ENCODE measurements at places on chromosomes 6 and 20.

DNA sequence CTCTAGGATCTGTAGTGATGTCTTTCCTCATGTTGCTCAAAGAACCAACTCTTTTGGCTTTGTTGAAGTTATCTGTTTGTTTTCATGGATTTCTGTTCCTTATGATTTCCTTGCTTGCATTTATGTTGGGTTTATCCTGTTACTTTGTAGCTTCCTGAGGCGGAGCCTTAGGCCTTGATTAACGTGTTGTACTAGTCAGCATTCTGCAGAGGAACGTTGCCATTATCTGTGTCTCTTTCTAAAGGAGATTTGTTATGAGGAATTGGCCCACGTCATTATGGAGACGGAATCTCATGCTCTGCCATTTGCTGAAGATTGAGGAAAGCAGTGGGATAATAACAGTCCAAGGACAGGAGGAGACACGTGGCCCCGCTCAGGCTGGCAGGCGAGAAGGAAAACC, 29.9 kb downstream of the UCKL1 start:
- DNase-seq: no peak

- no peak for DNase-seq
Observed at GRCh38 chr6:14573267-14573666, 455.7 kb downstream of the CD83 start.

DNA sequence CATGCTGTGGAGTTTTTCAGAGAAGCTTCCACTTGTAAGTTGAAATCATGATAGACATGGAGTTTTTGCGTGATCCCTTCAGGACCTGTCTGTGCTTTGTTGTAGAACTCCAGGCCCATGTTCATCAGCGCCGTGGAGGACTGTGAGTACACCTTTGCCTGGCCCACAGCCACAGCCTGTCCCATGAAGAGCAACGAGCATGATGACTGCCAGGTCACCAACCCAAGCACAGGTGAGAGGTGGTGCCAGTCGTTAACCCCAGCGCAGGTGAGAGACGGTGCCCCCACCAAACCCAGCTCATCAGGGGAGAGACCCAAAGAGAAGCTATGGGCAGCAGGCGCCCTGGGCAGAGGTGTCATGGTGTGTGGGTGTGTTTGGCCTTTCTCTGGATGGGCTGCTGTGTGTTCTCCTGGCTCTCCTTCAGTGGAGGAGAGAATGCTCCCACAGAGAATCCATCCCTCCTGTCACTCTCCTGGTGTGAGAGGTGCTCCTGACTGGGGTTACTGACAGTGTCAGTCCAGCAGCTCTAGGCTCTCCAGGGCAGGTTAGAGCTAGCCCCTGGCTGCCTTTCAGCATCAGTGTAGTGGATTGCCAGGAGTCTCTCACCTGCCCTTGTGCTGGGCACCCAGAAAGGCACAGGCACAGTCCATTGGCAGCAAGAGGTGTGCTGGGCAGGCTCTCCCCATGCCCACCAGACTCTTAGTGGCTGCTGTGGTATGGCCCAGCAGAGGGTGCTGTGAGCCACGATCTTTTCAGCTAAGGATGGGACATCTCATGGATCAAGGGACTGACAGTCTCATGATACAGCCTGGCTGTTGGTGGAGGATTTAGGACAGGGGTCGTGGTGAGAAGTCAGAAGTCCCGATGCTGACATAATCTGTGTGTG, 49.6 kb upstream of the SLC22A1 start:
- DNase-seq: peak; percentile 11

GRCh38 chr6:167710363-167710920, 116.3 kb upstream of the AFDN start:
- DNase-seq: no peak

GRCh38 chr6:40960742-40961430, 78.1 kb downstream of the UNC5CL start:
- DNase-seq: no peak

DNA sequence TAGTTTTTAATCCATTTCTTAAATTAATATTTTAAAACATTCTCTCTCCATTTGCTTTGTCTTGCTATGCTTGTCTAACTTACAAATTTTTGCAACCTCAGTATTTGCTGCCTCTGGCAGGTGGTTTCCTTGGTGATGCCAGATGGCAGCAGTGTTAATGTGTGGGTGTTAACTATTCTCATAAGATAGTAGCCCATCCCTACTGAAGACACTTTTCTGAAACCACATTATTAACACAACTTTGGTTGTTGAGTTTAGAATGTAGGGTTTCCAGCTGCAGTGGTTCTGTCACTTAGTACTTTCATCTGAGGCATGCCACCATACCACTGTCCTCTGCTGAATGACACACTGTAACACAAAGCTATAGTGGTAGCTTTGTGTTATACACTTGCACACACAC, 75.1 kb downstream of the MYO6 start:
- no peak for DNase-seq

DNA sequence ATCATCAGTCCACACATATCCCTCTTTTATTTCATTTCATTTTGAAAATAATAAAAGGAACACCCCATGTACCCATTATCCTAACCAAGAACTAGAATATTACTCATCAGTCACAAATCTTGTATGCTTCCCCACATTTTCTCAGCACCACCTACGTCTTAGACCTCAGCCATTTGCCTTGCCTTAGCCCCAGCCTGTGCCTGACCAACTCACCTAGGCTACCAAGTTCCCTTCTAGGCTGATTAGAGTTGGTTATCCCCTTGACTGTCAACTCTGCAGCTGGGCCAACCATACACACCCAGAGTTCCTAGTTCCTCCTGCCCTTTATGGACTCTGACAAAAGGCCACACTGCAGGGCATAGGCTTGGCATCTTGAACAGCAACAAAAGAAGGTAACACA, 33.4 kb upstream of the IPCEF1 start:
- no peak for DNase-seq

DNA sequence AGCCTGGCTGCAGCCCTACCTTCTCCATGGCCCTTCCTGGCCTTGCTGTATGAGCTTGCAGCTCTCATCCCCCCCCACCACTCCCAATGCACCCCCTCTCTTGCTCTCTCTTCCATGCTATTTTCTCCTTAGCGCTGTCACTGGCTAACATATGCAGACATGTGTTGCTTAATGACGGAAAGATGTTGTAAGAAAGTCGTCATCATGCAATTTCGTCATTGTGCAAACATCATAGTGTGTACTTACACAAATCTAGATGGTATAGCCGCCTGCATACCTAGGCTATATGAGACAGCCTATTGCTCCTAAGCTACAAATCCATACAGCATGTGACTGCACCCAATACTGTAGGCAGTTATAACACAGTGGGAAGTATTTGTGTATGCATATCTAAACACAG, 27.0 kb downstream of the ANGPT4 start:
- no peak for DNase-seq

DNA sequence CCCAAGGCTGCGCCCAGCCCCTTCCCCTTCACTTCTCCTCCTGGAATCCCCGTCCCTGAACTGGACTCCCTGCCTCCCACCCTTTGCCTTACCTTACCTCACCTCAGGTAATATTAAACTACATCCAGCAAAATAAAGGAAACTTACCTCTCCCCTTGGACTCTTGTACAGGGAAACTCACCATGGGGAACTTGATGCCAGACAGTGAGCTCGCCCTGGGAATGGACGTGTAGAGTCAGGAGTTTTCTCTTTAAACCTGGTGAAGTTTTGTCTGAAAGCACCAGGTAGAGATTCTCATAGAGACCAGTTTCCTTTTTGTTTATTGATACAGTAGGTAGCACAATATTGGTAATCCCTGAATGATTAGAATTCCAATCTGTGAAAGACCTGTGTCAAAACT, 544 bp upstream of the HLA-C start:
- peak; percentile 30 for DNase-seq

DNA sequence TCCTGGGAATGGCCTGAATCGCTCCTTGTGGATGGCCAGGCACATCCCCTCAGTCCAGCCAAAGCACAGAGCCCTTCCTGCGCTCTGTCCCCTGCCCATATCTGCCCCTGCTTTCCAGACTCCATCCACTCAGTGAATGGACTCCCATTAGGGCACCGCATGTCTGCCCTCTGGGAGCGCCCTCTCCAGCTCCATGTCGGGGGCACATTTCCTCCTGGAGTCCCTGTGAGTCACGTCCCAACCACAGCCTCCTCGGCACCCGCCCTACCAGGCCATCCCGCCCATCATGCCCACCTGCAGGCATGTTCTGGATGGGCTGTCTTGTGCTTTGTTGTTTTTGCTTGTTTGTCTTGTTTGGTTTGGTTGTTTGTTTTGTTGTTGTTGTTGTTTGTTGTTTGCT, 96.8 kb downstream of the PSMB1 start:
- no peak for DNase-seq

DNA sequence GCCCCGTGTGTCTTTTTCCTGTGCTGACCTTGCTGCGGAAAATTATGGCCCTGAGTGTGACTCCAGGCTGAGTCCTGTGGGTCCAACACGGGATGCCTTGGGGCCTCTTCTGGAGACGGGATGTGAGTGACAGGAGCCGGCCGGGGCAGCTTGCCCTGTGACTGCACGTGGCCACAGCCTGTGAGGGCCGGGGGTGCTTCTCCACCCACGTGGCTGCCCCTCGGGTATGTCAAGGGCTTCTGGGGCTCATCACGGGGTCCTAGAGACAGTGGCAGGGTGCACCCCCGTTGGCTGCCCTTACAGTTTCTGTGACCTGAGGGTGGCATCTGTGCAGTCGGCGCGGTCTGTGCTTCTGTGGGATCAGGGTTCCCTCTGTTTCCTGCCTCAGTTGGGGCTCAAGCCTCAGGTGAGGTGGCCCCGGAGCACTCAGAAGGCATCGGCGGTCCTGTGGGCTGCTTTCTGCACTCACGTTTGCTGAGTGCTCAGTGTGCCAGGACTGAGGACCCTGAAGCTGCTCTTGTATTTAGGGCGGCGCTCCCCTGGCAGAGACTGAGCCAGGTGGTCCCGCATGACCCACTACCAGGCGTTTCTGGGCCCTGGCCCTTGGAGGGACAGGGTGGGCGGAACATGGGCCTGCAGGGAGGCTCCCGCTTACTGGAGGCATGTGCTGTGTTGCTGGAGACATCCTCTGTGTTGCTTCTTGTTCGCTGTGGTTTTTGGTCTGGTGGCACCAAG, 5.4 kb downstream of the RTEL1 start:
- no peak for DNase-seq

DNA sequence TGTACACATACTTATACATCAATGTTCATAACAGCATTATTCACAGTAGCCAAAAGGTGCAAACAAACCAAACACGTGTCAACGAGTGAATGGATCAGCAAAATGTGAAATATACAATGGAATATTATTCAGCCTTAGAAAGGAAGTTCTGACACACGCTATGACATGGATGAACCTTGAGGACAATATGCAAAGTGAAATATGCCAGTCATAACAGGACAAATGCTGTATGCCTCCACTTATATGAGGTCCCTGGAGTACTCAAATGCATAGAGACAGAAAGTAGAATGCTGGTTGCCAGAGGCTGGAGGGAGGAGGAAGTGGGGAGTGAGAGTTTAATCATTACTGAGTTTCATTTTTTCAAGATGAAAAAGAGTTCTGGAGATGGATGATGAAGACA, 37.8 kb upstream of the IGF2R start:
- no peak for DNase-seq

GRCh38 chr6:228881-229651, 63.2 kb upstream of the DUSP22 start:
- DNase-seq: no peak

DNA sequence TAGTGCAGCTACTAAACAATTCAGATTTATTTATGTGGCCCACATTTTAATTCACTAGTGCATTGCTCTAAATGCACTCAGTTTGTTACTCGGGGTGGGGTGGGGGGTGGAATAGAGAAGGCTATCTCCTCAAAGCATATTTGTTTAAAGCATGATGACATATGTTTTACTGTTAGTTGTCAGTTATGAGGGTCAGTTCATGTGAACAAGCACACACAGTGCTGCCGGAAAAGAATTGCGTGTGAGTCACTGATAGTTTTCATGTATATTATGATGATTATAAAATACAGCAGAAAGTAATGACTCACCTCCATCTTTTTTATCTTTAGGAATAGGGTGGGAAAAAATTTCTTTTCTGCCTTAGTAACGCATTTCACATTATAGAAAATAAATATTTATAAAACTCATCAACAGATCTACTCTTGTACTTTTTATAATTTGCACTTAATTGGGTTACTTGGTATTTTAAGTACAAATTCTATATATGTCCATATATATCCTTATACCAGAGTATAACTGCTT, 42.2 kb upstream of the STXBP5 start:
- DNase-seq: peak; percentile 92

- DNase-seq: no peak
Observed at GRCh38 chr6:109474995-109475394, 8.0 kb downstream of the ZBTB24 start.

GRCh38 chr20:61056116-61056515, 195.9 kb upstream of the CDH4 start:
- DNase-seq: no peak

- no peak for DNase-seq
Observed at GRCh38 chr20:62874964-62875344, 13.3 kb upstream of the TCFL5 start.

DNA sequence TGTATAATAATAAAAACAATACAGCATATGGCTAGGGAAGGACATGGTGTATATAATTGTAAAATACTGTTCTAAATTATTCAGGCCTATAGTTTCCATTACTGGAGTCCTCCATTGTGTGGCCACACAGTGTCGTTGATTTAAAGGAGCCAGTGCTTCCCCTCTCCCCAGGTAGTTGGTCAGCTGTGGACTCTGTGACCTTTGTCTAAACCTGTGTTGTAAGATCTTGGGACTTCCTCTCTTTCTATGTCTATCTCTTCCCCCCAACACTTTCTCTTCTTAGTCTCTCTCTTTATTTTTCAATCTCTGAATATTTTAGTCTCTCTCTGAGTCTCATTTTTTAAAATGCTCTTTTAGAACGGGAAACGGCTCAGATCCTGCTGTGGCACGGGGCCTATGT, 35.6 kb downstream of the BRPF3 start:
- no peak for DNase-seq

DNA sequence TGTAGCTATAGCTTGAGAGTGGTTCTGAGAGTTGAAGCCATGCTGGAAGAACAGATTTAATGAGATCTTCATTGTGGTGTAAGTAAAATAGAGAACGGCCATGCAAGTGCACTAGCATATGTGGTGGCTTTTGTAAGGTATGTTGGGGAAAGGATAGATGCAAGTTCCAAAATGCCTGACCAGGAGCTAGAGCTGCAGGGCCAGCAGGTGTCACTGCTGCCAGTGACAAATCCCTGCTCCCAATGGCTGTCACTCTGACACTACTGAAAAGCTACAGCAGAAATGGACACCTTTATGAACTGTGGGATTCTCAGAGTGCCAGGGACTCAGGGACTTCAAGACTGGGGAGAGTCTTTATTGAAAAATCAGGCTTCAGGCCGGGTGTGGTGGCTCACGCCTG, 23.1 kb upstream of the VIP start:
- no peak for DNase-seq

GRCh38 chr6:84772428-84773132, 8.2 kb upstream of the TBX18 start:
- DNase-seq: no peak

GRCh38 chr6:151211075-151211474, 28.7 kb upstream of the AKAP12 start:
- no peak for DNase-seq

Measured in lung microvascular endothelial cell (primary cell).